Stimulated activated CD4-positive, alpha-beta T cell treated with anti-CD3 and anti-CD28 coated beads, Interleukin-2, amount 100 ng/mL, for 24 hours (primary cell): ENCODE measurements at places on chromosomes 12 and 14.

- no peak for DNase-seq
Measured at GRCh38 chr12:27199638-27200300, 44.3 kb upstream of the STK38L start.

DNA sequence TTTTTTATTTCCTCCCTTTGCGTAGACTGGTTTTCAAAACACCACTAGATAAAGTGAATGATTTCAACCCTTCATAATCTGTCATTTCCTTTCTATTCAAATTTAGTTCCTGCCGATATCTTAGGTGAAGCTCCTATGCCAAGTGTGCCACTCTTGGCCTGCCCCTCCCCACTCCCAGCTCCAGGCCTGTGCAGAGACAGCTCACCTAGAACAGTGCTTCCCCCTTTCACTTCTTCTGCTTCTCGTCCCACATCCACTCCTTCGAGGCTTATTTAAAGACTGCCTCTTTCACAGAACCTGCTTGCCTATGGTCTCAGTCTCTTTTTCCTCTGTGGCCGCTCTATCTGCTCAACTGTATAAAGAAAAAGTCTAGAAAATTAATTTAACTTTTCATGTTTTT, 473.8 kb downstream of the RAD51B start:
- DNase-seq, result no peak

DNA sequence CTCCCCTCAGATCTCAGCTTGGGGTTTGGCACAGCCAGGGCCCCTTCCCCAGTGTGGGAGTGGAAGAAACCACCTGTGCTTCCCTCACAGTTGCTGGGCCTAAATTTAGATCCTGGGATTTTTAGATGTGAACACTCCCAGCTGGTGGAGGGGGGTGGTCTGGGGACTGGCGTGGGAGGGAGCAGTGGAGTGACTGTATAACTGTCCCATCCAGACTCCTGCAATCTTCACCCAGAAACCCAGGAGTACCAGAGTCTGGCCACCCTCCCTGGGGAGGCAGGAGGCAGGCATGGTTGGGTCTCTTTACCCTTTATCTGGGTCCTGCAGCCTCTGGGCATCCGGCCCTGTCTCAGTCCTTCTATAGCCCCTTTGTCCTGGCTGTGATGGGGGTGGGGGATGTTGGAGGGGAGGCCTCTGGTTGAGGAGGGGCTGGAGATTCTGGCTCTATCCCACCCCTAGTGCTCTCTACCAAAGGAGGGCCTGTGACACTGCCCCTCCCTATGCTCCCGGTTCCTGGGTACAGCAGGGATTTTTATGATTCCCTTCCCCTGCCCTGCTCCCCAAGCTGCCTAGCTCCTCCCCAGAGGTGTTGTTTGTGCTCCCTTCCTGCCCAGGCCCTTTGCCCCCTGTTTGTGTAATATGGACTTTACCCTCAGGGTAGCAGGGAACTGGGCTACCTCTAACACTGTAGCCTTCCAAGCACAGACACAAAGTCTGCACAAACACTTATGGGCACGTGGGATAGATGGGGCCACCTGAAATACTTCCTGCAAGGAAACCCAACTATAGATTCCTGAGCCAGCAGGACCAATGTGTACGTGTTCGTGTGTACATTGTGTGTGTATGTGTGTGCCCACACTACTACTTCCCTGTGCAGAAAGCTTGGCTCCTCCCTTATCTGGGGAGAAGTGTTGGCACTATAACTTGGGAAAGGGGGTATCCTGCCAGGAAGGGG, 1.7 kb downstream of the ERBB3 start:
- DNase-seq, result no peak

DNA sequence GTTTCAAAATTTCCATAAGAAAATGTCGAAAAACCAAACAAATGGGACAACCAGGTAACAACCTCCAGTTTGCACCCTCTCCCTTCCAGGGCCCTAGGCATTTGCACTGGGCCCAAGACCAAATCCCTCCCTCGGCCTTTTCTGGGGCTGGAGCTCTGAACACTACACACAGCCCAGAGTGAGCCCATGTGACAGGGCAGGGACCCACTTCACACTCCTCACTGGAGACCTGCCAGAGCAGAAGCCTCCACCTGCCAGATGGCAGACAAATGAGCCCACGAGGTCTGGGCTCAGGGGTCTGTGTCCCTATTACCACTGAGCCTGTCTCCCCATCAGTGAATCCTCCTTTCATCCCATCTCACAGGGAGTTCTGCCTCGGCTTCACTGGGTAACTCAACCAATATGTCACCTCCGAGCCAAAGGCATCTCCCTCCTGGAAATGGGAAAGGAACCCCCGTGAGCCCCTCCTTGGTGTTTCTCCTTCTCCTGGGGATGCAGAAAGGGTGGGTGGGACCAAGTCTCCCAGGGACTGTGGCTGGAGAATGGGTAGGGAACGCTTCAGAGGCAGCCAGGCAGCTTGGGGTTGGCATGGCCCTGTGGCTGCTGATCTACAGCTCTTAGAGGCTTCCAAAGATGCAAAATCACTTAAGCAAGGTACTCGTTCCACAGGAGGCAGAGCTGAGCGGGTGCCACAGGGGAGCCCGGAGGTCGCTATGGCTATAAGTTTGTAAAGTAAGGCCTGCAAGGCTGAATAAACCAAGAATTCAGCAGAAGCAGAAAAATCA, 10.6 kb downstream of the VWF start:
- DNase-seq, result no peak

GRCh38 chr14:45242706-45243105, 10.3 kb downstream of the MIS18BP1 start:
- DNase-seq, result no peak

- no peak for DNase-seq
Measured at GRCh38 chr12:42933461-42934081, 344.0 kb upstream of the PRICKLE1 start.

- peak; percentile 54 for DNase-seq
Measured at GRCh38 chr12:2583091-2583497, 211.7 kb upstream of the FKBP4 start.

- no peak for DNase-seq
Measured at GRCh38 chr12:117774941-117775775, 193.6 kb downstream of the KSR2 start.

- no peak for DNase-seq
Measured at GRCh38 chr14:23006188-23006534, 3.8 kb downstream of the C14orf93 start.

GRCh38 chr12:57272337-57273151, 21.6 kb upstream of the STAC3 start:
- DNase-seq, result no peak

- DNase-seq, result no peak
Measured at GRCh38 chr12:107564946-107565345, 120.7 kb upstream of the PWP1 start.

DNA sequence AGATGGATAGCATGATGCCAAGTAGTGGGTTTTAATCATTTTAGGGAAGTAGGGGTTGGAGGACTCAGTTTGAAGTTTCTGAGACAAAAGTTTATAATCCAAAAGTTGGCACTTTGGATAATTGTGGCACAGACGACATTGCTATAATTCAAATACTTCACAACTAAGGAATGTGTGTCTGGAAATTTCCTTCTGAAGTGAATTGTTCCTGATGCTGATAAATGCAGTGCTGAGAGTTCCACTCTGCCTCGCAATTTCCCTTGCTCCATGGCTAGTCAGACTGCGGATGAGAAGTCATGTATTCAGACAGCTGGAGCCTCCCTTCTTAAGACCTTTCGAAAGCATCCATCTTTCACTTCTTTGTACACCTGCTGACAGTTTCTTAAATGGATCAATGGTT, 393.3 kb upstream of the PRICKLE1 start:
- no peak for DNase-seq

- DNase-seq, result no peak
Measured at GRCh38 chr14:21059842-21060613, 2.4 kb downstream of the RNASE8 start.

- no peak for DNase-seq
Measured at GRCh38 chr12:119201789-119202543, 23.2 kb downstream of the HSPB8 start.

DNA sequence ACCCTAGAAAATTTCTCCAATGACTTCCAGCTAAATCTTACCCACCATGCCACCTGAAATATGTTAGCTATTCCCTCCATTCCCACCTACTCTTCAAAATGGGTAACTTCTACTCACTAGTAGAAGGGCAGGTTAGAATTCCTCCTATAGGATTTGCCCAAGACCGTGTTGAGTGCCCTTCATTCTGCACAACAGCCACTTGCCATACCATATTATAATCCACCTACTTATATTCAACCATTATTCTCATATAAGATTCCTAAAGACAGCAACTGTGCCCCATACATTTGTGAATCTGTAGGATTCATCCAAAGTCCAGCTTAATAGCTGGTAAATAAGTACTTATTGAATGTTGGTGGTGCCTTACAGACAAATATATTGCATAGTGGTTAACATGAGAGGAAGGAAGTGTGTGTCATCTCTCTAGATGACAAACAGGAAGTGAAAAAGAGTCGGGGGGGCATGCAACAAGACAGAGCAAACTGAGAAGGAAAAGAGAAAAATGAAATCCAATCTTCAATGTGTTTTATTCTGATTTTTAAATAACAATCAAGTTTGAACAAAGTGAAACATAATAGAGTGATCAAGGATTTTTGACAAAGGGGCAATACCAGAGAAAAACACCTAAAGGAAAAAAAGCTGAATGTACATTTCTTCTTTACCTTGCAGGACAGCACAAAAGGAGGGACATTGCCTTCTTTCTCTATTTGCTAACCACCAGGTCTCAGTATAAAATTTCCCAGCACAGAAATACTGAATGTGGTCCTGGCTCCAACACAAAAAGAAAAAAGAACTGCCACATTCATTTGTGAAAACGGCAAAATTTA, 389.3 kb upstream of the USP15 start:
- no peak for DNase-seq

- no peak for DNase-seq
Measured at GRCh38 chr14:26255213-26255612, 342.6 kb downstream of the NOVA1 start.

DNA sequence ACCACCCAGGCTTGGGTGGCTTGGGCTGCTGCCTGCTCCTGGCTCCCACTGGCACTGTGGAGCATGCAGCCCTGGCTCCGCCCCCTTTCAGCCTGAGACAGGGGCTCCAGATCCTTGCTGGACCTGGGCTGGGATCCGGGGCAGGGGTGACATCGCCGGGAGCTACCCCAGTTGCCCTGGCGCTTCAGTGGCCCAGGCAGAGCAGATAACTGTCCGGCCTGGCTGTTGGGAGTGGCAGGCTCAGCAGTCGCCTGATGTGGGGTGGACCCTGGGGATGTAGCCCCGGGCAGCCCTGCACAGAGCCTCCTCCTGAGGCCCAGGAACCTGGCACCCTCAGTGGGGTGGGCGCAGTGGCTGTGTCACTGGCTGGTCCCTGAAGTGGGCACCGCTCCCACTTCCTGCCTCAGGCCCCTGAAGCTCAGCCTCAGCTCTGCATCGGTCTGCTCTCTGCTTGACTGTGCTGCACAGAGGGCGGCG, 57.9 kb downstream of the FUT8 start:
- DNase-seq, result no peak

- DNase-seq, result no peak
Measured at GRCh38 chr12:104133321-104133720, 4.7 kb downstream of the NFYB start.
